Dermis blood vessel endothelial cell (primary cell): ENCODE measurements at places on chromosomes 7 and 10. TPM values are rescaled to one million over a fixed set of nuclear protein-coding genes. Genes with fewer than 3 reads are reported as not detected.
A peak's percentile ranks its signal among the peaks of the same experiment; 100 is the strongest.

VWDE gene
- not detected in 2 replicates for total RNA-seq

GRCh38 chr7:36673703-36674102 is 50.6 kb downstream of the AOAH start:
- DNase-seq, result no peak

DNA sequence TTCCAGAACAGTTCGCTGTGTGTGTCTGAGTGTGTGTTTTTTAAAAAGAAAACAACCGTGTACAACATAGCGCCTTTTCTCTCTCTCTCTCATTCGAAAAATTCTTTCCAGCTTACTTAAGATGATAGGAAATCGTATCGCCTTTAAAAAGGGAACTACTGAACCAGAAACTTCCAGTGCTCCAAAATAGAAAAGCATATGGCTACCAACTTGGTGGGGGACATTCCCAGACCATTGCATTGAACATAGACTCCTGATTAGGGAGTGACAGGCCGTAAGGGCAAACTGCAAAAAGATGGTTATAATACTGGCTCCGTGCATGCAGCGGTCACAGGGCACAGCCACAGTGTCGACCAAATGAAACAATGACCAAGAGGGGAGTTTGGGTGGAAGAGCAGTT is 94.4 kb upstream of the FGFR2 start:
- DNase-seq, result no peak

- DNase-seq, result no peak
These were observed 241.0 kb downstream of the WDR11 start for GRCh38 chr10:121091961-121092719.

DNA sequence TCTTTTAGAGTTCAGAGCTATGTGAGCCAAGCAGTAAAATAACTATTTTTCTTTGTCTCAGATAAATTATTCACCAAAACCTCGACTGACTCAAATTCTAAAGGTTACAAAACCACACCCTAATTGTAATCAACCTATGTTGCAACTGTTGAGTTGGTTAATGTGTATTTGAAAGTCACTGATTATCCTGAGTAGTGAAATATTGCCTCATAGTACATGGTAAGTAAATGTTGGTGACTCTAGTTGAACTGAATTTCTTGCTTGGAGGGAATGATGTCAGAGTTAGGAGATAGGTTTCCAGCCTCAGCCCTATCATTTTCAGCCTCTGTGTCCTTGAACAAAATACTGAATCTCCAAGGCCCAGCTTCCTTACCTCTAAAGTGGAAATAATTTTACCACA is 3.0 kb upstream of the CYP2C18 start:
- no peak for DNase-seq

GRCh38 chr7:107856806-107857540 is 34.0 kb upstream of the DLD start:
- no peak for DNase-seq

DNA sequence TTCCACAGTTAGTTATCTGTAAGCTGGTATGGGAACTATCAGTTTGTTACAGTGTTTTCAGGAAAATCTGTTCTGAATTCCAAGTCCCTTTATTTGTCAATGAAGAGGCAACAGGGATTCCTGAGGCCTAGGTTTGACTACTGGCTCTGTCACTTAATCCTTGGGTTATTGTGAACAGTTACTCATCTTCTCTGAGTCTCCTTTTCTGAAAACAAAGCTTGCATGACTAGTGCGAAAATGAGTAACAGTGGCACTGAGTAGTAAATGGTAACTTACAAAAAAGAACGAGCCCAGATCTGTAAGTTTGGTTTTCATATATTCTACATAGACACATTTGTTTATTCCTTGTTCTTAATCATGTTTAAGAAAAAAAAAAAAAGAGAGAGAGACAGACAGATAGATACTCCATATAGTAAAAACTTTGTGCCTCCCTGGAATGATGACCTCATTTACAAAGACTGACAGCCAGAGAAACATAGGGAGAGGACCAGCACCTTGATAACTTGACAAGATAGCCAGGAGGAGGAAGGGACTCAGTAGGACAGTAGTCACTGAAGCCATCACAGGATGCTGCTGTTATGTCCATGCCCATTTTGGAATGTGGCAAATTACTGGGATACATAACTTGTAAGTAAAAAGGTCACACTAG is 1.9 kb downstream of the MRPS33 start:
- DNase-seq, result no peak

DNA sequence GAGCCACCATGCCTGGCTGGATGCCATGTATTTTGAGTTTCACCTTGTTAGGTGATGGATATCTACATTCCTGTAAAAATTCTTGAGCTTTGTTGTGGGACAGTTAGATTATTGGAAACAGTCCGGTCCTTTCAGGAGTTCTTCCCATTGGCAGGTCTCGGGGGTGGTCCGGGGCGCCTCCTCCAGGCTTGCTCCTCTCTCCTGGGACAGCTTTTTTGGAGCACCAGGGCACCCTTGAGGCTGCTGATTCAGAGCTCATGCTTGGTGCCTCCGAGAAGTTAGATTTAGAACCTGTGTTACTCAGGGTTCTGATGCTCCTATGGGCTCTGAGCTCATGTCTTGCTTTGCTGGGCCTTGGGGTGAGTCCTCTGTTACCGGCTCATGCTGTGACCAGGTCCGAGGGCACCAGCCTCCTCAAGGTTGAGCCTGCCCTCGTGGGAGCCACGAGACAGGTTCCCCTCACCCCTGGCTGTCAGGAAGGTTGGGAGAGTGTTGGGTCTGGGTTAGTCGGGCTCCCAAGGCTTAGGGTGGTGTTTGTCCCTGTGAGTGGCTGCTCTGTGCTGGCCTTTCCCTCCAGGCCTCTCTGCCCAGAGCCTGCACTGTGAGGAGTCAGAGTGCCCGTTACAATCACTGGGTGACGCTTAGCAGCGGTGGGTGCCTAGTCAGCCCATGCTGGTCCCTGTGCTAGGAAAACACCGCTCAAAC is 6.0 kb downstream of the SPRN start:
- no peak for DNase-seq

GRCh38 chr10:61804414-61804813 is 97.1 kb upstream of the ARID5B start:
- DNase-seq, result peak; percentile 36
